ENCODE measurements at places on chromosomes 2 and 18.

DNA sequence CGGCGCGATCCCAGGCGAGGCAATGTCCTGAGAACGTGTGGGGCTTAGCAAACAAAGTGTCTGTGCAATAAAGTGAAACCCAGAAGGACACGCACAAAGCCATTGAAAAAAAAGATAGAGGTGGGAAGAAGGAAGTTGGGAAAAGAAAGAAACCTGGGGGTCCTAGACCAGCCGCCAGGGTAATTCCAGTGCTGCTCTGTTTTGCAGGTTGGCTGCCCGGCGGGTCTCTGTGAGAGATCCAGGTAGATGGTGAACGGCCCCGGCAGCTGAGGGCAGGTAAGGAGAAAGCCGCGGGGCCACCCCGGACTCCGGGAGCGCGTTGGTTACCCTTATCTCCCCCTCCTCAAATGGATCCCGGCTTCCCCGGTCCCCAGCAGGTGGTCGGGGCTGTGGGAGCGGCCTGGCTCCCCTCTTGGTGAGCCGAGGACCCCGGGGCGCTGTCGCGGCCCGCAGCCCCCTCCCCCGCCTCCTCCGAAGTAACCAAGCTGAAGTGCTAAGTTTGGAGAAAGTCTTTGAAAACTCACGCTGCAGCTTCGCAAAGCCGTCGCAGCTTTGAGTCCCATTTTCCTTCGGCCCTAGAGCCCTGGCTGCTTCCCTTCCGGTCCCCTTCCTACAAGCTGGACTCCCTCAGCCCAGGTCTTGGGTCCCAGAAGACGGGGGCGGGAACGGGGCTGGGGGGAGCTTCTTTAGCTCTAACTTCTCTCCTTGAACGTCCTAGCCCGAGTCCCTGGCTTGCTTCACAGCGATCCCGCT, 588 bp downstream of the OTX1 start:
- peak; percentile 29 for DNase-seq

DNA sequence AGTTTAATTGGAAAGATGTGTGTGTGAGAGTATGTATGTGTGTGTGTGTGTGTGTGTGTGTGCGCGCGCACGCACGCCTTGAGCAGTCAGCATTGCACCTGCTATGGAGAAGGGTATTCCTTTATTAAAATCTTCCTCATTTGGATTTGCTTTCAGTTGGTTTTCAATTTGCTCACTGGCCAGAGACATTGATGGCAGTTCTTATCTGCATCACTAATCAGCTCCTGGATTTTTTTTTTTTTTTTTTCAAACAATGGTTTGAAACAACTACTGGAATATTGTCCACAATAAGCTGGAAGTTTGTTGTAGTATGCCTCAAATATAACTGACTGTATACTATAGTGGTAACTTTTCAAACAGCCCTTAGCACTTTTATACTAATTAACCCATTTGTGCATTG, 48.0 kb downstream of the FEZ2 start:
- DNase-seq: no peak

DNA sequence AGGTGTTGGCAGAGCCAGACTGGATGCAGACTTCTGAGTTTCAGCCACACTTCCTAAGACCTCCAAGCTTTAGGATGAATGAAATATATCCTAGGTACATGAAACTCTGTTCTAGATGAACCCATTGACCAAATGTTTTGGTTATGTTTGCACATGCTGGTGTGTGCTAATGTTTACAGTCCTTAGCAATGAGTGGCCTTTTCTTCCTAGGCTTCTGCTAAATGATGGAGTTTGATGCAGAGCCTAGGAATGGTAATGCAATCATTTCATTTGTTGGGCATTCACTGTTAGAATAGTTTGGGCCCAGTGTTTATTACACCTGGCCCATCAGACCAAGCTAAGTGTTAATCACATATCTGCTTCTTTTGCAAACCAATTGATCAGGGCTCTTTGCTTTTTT, 464.7 kb downstream of the MEIS1 start:
- DNase-seq: no peak

DNA sequence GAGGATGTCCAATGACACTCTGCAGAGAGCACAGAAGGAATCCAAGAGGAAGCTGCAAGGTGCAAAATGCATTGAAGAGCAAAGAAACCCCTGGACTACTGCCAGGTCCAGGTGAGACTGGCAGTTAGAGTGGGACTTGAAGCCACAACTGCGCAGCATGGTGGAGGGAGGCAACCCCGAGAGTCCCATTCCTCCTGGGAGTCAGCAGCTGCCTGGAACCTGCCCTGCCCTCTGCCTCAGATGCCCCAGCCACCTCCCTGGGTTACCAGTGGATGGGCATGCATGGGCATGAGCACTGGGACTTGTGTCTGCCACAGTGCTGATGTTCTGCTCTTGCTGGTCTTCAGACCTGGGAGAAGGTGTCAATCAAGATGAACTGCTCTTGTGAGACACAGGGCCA, 43.2 kb downstream of the ANKMY1 start:
- no peak for DNase-seq

GRCh38 chr18:61466736-61467135, 133.5 kb downstream of the CDH20 start:
- DNase-seq: no peak

- DNase-seq: no peak
Observed at GRCh38 chr2:98452396-98453027, 7.9 kb downstream of the INPP4A start.

Measured in RPMI8226 (cell line).